ENCODE measurements at places on chromosomes 5 and 9.

- no peak for DNase-seq
Observed at GRCh38 chr5:150710165-150710564, 9.3 kb upstream of the RBM22 start.

DNA sequence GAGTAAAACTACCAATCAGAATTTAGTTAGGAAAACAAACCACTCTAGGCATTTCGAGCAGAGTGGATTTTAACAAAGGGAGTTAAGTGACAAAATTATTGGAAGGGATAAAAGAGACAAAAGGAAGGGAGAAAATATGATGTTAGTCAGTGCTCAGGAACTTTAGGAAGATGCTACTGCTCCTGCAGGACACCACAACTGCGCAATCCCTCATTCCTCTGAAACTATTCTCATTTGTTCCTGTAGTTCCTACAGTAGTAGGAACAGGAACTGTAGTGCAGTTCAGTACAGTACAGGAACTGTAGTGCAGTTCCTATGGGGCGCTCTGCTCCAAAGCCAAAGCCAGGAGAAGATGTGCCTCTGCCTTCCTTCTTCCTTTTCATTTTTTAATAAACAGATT is 29.9 kb upstream of the MEGF10 start:
- DNase-seq, result no peak

- no peak for DNase-seq
Observed at GRCh38 chr5:68443091-68443490, 227.5 kb downstream of the PIK3R1 start.

GRCh38 chr9:37503736-37504135 is 18.0 kb downstream of the POLR1E start:
- DNase-seq, result no peak

GRCh38 chr9:94097788-94098414 is 13.6 kb downstream of the PTPDC1 start:
- DNase-seq, result no peak

DNA sequence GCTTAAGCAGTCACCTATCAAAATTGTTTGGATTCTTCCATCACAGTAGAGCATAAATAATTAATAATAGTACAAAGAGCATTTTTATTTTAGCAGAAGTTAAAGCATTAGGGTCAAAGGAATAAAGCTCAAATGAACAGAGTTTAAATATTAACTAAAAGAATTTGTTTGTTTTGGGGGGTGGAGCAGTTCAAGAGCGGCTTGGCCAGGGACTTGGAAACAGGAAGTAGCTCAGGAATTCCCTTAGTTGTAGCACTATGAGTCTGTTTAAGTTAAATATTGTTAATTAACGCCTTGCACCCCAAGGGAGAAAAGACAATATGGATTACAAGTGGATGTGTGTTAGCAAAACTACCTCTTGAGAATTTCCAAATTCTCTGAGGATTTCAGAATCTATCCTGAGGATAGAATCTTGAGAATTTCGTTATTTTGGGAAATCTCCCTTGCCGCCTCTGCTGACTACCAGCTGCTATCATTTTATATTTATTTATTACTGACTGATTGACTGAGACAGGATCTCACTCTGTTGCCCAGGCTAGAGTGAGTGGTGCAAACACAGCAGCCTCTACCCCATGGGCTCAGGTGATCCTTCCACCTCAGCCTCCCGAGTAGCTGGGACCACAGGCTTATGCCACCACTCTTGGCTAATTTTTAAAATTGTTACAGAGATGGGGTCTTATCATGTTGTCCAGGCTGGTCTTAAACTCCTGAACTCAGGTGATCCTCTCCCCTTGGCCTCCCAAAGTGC is 96.7 kb upstream of the CHD1 start:
- no peak for DNase-seq

GRCh38 chr5:174755106-174755505 is 30.7 kb downstream of the MSX2 start:
- DNase-seq, result no peak

DNA sequence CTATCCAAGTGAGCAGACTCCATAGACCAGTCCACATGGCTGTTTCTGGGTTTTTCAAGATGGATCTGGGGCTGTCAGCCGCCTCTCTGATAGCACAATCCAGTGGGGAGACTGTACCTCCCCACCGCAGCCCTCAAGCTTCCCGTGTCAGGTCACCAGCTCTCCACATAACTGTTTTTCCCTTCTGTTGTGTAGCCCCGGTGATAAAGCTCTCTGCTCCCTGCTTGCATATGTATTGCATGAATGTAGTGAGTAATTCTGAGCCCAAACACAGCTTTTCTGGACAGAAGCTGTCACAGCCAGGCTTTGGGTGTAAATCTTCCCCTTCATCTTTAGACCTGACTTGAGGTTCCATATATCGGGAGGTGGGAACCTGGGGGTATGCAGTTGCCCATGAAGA is 23.1 kb upstream of the CFAP157 start:
- no peak for DNase-seq

GRCh38 chr5:30106596-30106995 is 1086.9 kb upstream of the CDH6 start:
- DNase-seq, result no peak

GRCh38 chr5:173864126-173865050 is 23.8 kb upstream of the CPEB4 start:
- DNase-seq, result no peak

DNA sequence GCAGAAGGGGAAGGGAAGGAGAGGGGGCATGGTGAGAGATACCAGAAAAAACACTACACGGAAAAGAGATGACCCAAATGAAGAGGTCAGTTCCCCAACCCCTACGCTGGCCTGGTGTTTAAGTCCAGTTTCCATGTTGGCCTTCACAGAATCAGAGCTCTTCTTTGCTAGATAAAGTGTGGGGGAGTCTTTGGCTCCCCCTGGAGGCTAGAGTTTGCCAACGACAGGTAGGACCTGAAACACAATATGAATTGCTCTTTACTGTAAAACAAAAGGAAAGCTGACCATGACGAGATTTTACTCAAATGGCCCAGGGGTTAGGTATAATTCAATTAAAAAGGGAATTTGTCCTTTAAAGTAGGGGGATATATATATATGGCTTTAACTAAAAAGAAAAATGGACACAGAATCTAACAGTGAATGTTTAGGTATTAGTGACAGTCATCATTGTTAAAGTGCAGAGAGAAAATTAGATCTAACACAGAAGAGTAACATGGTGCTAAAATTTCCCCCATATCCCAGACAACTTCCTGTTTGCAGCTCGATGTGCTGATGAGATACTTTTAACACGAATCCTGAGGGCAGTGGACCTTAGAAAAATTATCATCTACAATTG is 92.0 kb downstream of the SV2C start:
- DNase-seq, result no peak

GRCh38 chr9:130990306-130990977 is 18.5 kb upstream of the LAMC3 start:
- DNase-seq, result no peak

DNA sequence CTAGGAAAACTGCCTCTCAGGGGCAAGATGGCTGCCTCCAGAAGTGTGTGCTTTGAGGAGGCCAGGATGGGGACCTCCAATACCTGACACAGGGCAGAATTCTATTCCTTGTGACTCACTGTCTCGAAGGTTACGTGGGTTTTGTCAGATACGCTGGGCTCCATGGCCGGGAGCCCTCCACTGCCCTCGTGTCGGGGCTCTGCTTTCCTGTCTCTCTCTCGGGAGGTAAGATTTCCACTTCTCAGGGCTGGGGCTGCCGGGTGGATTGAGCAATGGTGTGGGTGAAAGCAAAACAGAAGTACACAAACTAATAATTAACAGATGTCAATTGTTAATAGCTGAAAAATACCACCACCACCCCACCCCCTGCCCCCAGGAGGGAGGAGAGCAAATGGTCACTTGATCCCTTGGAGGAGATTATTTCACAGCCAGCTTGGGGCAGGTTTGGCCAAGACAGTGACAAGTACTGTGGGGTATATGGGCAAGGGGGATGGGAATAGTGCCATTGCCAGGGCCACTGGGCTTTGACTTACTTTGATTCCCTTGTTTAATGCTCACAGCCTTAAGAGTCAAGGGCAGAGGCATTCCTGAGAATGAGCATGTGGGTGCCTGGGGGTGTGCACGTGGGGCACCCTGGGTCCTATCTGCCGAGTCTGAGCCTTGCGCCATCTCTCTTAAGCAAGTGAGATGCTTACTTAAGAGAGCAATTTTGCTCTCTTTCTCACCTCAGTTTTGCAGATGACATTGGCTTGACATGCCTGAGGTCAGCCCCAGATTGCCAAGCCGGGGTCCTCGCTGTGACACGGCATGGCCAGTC is 28.8 kb upstream of the DAB2IP start:
- DNase-seq, result no peak

- DNase-seq, result no peak
Observed at GRCh38 chr9:16514131-16514530, 356.3 kb downstream of the BNC2 start.

DNA sequence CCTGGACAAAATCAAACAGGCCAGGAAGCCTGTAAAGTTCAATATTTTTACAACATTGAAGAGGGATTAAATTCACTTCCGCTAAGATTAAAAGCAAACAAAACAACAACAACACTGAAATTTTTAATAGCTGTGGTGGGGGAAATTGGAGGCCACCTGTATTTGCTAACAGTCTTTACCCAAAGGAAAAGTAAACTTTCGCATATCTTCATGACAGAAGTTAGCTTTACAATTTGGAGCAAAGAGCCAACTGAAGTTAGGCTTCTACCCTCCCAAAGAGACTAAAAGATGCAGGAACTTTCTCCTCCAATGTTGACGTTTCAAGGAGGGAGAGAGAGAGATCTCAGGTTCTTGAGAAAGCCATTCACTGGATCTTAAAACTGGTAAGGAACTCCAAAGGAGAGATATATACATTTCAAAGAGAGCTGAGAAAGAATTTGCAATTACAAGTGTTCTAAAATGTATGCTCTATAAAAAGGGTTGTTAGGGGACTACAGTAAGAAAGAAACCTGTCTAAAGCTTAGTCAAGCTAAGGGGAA is 349.2 kb upstream of the CDH9 start:
- DNase-seq, result no peak

DNA sequence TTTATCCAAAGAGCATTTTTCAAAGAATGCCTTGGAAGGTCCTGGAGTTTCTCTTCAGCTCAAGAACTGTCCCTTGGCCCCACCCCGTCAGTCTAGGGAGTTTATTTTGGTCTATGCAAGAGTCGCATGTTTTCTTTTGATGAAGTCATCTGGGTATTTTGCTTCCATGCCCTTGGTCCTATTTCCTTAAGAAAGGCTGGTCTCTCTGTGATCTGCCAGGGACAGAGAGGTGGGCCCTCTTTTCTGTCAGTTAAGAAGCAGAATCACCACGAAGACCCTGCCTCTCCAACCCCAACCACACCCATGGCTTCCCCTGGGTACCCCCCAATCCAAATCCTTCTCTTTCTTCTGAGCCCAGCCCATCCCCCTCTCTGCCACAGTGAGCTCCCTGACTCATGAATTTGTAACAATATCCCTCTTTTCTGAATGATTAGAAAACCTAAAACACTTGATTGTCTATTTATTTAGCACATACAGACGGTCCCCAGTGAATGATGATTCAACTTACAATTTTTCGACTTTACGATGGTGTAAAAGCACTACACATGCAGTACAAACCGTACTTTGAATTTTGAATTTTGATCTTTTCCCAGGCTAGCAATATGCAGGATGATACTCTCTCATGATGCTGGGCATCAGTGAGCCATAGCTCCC is 163.5 kb upstream of the ADRA1B start:
- no peak for DNase-seq

GRCh38 chr9:93976973-93977372 is 21.8 kb upstream of the BARX1 start:
- DNase-seq, result no peak

DNA sequence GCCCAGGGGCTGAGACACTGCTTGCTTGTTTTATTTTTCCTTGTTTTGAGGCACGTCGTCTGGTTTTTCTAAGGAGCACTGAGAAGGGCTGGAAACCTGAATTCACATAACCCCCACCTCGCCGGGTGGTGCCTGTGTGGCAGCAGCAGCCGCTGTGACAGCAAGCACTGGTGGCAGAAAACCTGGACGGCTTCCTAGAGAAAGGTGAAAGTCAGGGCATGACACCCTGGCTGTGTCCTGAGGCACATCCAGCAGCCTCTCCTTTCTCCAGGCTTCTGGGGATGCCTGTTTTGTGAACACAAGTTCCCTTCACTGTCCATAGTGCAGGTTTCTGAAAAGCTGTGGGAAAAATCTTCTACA is 29.2 kb downstream of the MRPL36 start:
- no peak for DNase-seq

DNA sequence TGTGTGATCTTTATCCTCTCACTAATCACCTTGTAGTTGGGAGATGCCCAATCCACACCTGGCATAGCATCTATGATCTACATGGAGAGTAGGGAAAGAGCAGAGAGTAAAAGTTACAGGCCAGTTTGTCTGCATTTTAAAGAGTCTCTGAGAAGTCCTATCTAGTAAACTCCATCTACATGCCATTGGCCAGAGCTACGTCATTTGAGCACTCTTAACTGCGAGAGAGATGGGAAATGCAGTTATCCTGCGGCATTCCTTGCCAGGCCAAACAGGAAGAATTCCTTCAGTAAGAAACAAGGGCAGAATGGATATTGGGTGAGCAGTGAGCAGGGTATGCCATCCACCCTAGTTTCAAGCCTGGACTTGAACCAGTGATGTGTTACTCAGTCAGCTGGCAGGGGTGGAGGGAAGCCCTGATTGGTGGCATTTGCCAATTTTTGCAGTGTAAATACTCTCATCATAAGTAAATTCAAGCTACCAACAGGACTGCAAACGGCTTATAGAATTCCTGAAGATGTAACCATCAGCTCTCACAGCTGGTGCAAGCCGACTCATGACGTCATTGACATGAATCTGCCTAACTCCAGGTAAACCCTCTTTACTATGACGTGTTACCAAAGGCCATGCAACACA is 156.8 kb upstream of the MSX2 start:
- no peak for DNase-seq

- DNase-seq, result no peak
Observed at GRCh38 chr5:133427121-133427777, 185.1 kb downstream of the FSTL4 start.

- DNase-seq, result no peak
Observed at GRCh38 chr9:8877753-8878494, 1078.3 kb upstream of the DMAC1 start.

DNA sequence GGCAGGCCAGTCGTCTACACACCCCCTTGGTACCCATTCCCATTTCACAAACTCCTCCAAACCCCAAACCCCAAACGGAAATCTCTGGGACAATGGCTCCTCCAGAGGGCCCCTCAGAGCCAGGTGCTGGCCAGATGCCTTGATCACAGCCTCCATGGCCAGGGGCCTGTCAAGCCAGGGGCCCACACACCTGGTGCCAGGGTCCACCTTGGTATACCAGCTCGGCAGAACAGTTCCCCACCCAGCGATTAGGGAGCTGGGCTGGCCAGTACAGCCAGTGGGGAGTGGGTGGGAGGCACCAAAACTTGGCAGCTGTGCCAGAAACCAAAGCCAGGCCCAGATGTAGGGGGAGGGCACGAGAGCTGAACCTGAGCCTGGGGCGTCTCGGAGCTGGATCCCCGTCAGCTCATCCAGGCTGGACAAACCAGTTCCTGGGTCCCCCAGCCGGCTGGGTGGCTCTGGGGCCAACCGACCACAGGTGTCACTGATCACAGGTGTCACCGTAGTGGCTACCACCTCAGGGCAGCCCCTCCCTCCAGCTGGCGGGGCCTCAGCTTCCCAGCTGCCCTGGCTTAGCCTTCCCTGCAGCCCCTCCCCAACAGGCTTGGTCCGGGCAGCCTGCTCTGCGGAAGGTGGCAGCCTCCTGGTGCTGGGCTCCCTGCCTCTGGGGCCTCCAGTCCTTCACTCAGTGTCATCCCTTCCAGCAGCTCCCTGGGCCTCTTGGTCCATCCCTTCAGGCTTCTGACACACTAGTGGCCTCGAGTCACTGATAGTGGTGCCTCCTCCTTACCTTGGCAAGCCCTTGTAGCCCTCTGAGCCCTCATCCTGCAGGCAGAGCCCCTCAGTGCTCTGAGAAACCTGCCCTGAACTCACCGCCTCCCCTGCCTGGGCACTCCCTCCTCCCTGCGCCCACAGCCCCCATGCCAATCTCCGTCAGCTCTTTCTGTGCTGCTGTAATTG is 6.6 kb upstream of the RMND5B start:
- no peak for DNase-seq
